ENCODE measurements at places on chromosomes 6 and 20.

- DNase-seq, result no peak
Measured at GRCh38 chr6:15480525-15480924, 182.3 kb downstream of the DTNBP1 start.

DNA sequence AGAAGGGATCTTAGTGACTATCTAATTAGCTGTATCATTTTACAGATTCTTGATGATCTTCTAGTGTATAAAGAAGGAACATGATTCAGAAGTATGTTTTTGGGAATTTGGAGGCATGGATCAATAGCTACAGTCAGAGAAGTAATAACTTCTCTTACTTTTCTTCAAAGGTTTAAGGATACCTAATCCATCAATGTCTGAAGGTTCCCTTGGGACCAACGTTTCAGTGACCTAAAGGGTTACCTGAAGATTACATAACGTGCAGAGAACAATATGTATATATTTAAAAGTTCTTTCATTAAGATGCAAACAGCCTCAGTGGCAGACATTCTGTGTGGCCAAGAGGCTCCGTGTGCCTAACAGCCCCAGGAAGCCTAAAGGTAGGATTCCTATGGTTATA, 3.2 kb downstream of the HDAC2 start:
- no peak for DNase-seq

- DNase-seq, result no peak
Measured at GRCh38 chr6:142987490-142987889, 42.5 kb upstream of the HIVEP2 start.

- no peak for DNase-seq
Measured at GRCh38 chr6:137715589-137716045, 151.4 kb upstream of the TNFAIP3 start.

DNA sequence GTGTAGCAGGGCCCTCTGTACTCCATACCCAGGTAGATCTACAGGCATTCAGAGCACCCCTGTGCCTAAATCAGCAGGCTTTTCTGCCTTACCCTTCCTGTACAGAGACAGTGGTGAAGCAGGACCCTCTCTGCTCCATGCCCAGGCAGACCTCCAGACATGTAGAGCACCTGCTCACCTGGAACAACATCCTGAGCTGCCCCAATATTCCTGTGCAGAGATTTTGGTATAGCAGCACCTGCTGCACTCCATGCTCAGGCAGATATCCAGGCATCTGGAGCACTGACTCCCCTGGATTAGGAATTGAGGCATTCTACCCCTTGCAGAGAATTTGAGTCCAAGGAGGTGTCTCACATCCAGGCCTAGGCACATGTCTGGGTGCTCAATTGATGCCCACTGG, 12.6 kb upstream of the CST1 start:
- DNase-seq, result no peak

DNA sequence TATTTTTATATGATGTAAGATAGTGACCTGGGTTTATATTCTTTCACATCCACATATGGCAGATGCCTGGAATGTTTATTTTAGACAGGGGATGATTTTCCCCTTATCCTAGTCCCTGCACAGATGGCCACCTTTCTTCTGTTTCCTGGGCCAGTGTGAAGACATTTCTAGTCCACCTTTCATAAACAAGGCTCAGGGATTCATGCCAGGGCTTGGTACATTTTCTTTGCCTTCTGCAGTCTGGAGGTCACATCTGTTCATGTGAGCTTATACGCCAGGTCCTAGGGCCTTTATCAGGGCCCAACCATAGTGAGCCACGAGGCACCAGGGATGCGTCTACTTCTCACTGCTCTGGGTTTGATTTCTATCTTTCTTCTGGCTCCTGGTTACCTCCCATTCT, 38.0 kb upstream of the ERVFRD-1 start:
- no peak for DNase-seq

DNA sequence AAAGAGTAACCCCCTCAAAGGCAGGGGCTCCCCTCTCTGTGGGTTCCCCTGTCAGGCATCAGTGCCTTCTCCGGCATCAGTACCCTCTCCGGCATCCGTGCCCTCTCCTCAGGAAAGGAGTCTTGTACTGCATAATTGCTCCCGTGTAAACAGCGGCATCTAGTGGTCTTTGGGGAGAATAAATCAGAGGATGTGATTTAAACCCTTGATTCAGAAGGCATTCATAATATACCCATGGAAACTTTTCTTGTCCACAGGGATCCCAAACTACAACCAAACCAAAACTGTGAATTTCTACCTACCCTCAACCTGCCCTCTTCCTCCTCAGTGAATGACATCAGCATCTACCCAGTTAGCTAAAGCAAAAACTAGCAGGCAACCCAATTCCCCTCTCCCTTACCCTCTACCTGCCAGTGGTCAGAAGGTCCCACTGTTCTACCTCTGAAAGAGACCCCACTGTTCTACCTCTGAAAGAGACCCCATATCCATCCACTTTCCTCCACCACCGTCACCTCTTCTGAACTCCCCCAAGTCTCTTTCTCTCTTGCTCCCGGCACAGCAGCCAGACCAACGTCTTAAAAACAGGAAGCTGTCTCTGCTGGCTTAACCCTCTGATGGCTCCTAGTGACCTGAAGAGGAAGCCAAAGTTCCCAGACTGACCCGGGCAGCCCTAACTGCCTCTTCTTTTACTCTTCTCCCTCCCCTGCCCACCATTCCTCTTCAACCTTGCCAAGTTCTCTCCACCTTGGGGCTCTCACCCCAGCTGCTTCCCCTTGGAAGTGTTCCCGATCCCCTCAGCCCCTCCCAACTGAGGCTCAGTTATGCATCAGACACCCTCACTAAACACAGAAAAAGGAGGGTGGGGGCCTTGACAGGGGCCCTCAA, 27.2 kb downstream of the UBE2V1 start:
- DNase-seq, result no peak

- no peak for DNase-seq
Measured at GRCh38 chr6:71171497-71172070, 117.0 kb upstream of the OGFRL1 start.

GRCh38 chr6:19519941-19520340, 317.2 kb upstream of the ID4 start:
- DNase-seq, result no peak

GRCh38 chr20:57020364-57020763, 246.1 kb downstream of the BMP7 start:
- DNase-seq, result no peak

DNA sequence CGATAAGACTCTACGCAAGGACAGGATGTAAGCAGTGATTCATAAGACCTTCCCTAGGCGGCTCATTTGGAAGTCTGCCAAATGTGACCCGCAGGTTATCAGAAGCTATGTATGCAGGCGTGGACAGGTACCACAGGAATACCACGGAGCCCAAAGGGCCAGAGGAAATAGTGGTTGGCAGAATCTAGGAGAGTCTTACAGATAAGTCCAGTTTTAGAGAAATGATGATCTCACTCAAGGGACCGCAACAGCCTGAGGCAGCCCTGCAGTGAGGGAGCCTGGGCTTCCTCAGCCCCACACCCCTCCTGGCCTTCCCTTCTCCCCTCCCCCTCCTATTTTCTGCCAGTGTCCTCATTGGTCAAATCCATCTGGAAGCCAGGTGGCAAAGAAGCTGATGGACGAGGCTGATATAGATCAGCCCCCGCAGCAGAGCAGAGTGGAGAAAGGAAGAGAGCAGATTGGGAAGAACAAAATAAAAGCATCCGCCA, 110.6 kb downstream of the FNDC1 start:
- no peak for DNase-seq

- DNase-seq, result no peak
Measured at GRCh38 chr6:30169658-30170614, 6.6 kb downstream of the TRIM15 start.

- no peak for DNase-seq
Measured at GRCh38 chr6:69489970-69490369, 306.8 kb downstream of the LMBRD1 start.

GRCh38 chr6:18405477-18406293, 18.5 kb downstream of the RNF144B start:
- no peak for DNase-seq

DNA sequence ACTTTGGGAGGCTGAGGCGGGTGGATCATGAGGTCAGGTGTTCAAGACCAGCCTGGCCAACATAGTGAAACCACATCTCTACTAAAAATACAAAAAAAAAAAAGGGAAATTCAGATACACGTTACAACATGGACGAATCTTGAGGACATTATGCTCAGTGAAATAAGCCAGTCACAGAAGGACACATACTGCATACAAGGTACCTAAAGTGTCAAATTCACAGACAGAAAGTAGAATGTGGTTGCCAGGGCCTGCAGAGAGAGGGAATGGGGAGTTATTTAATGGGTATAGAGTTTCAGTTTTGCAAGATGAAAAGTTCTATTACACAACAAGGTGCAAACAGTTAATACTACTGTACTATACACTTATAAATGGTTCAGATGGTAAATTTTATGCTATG, 75.1 kb downstream of the SNX5 start:
- no peak for DNase-seq

- DNase-seq, result no peak
Measured at GRCh38 chr20:60266177-60266823, 308.1 kb downstream of the CDH26 start.

DNA sequence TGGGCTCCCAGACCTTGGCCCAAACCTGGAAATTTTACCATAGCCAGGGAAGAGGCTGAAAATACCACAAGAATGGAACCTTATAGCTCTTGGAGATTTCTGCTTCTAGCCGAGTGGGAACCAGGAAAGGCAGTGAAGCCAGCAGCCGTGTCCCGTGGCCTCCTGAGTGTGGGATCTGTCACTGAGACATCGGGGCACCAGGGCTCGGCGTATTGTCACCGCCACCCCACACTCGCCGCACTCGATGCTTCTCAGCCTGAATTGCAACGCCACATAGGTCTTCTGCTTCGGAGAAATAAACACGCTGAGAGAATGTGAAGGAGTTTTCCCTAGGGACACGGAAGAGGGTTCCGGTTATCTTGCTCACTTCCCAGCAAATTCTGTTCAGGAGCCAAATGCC, 61.5 kb downstream of the DLL1 start:
- no peak for DNase-seq

- DNase-seq, result no peak
Measured at GRCh38 chr6:29758761-29759160, 35.5 kb downstream of the HLA-F start.

DNA sequence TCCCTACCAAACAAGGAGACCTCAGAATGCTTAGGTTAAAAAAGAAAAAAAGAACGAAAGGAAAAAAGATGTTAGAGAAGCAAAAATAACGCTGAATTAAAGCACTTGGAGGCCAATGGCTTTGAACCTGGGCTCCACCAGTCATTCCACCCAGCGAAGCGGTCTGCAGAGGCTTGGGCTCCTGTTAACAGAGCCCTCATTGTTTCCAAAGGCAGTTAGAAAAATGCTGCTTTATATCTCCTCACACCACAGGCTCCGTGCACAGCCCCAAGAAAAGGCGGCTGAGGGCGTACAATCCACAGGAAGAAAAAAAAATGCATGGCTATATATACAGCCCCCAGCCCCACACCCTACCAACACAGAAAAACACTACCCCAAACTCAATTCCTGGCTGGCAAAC, 255.9 kb downstream of the FOXC1 start:
- DNase-seq, result no peak

DNA sequence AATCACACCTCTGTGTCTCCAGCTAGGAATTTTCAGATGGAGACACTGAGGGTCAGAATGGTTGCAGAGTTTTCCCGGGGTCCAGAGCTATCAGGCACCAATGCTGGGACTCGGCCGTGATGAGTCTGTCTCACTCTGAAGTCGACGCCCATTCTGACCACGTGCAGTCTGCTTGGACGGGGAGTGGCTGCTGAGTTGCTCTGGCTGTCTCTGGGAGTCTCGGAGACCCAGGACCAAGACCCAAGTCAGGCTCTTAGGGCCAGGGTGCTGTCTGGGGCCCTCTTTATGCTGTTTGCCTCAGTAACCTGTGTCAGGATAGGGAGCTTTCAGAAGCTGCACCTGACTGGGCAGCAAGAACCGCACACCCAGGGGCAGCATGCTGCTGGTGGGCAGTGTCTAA, 4.6 kb downstream of the IP6K3 start:
- no peak for DNase-seq

GRCh38 chr6:166360243-166361076, 18.1 kb upstream of the SFT2D1 start:
- DNase-seq, result no peak

DNA sequence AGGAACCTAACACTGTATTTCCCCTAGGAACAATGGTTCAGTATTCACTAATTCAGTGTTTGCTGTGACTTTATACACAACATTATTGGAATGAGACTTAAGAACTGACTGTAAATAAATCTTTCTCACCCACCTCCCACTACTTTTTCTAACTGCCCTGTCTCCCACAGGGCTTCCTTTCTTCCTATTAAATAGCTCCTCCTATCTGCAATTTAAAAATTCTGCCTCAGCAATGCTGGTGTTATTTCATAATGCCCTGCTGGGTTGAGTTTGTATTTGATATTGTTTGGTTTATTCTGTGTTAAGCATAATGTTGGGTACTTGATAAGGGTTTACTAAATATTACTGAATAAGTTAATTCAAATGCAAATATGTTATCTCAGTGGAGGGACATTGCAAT, 573.1 kb upstream of the RNF217 start:
- no peak for DNase-seq

GRCh38 chr6:89734526-89734925, 85.1 kb downstream of the MDN1 start:
- DNase-seq, result no peak

GRCh38 chr20:50630578-50631263, 60.6 kb downstream of the RIPOR3 start:
- no peak for DNase-seq

GRCh38 chr6:130775411-130776012, 51.7 kb upstream of the SMLR1 start:
- DNase-seq, result no peak

GRCh38 chr6:47261191-47261590, 48.5 kb downstream of the TNFRSF21 start:
- no peak for DNase-seq

- DNase-seq, result no peak
Measured at GRCh38 chr6:144435602-144436426, 150.7 kb downstream of the UTRN start.

GRCh38 chr6:43355862-43356590, 13.4 kb downstream of the ZNF318 start:
- no peak for DNase-seq

DNA sequence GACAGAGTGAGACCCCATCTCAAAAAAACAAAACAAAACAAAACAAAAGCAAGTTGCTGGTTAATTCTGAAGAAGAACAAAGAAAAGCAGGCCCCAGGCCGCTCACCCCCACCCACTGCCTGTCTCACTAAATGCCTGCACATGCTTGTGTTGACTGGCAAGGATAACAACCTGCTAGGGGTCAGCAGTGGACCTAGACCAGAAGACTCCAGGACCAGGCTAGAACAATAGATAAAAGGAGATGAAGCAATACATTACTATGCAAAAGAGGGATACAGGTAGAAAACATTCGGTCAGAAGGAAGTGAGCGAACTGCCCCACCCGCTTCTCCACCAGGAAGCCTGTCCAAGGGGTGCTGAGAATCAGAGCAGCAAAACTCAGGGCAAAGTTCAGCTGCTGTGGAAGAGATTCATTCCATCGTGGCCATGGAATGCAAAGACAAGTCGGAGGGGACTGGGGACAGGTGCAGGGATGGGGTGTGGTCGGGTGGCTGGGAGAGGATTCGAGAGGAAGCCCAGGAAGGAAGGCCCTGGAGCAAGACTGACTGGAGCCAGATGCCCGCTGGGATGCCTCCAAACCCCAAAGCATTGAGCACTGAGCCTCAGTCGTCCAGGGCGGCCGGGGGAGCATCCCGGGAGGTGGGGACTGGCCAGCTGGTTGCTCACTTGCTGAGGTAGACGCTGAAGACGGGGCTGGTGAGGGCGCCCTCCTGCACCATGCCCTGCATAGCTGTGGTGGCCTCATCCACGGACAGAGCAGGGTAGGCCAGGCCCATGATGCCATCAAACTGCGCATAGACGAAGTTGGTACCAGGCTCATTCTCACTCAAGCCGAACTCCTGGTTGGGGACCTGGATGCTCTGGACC, 5.3 kb downstream of the PGC start:
- no peak for DNase-seq
